ENCODE measurements at places on chromosomes 11 and 22. TPM values are rescaled to one million over a fixed set of nuclear protein-coding genes. Genes with fewer than 3 reads are reported as not detected.

DNA sequence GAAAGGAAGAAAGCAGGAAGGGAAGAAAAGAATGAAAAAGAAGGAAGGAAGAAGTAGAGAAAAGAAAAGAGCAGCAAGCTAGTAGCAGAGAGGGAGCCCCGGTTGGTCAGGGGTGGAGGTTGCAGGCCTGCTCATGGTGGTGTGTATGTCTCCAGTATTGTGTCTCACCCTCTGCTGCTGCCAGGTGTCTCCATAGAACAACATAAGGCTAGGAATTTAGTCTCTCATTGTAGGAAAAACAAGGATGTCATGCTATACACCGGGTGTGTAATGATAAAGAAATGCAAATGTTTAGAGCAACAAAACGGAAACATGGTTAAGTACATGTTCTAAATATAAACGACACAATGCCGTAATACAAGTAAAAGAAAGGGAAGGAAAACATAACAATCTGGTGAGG lies 342.5 kb downstream of the NTM start:
- no peak overlapping the region for H3K27ac ChIP-seq
- no peaks in the 10 kb centered on the region for H3K4me1 ChIP-seq
- H3K27me3 ChIP-seq = peaks cover 4% of the 10 kb centered on the region
- DNase-seq = no peak
- H3K36me3 ChIP-seq = no peaks in the 10 kb centered on the region
- H3K4me3 ChIP-seq = no peak overlapping the region

- H3K27ac ChIP-seq = peak overlapping the region; percentile 65
- peak; percentile 80 for DNase-seq
- H3K27me3 ChIP-seq = no peaks in the 10 kb centered on the region
- H3K4me3 ChIP-seq = peak overlapping the region; percentile 47
These were observed 18.0 kb downstream of the CREB3L1 start for GRCh38 chr11:46295312-46296058.

GRCh38 chr11:65869643-65870306 lies 2.8 kb downstream of the EFEMP2 start:
- H3K4me3 ChIP-seq = no peak overlapping the region
- no peaks in the 10 kb centered on the region for H3K36me3 ChIP-seq
- H3K27ac ChIP-seq = no peak overlapping the region
- H3K27me3 ChIP-seq = no peaks in the 10 kb centered on the region
- no peaks in the 10 kb centered on the region for H3K4me1 ChIP-seq

SMIM35 gene
- not detected for total RNA-seq

DNA sequence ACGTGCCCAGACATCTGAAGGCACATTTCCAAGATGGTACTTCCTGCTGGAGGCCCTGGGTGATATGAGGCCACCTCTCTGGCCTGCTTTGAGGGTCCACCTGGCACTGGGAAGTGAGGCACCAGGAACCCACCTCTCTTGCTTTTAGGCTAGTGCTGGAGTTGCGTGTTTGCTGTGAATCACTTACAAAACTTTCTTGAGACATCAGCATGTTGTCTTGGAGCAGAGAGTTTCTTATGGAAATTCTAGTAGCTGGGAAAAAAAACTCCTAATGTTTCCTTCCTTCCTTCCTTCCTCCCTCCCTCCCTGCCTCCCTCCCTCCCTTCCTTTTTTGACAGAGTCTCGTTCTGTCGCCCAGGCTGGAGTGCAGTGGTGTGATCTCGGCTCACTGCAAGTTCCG lies 341.3 kb downstream of the MIAT start:
- no peaks in the 10 kb centered on the region for H3K4me1 ChIP-seq
- H3K27ac ChIP-seq = no peak overlapping the region
- H3K36me3 ChIP-seq = no peaks in the 10 kb centered on the region
- no peaks in the 10 kb centered on the region for H3K27me3 ChIP-seq

DNA sequence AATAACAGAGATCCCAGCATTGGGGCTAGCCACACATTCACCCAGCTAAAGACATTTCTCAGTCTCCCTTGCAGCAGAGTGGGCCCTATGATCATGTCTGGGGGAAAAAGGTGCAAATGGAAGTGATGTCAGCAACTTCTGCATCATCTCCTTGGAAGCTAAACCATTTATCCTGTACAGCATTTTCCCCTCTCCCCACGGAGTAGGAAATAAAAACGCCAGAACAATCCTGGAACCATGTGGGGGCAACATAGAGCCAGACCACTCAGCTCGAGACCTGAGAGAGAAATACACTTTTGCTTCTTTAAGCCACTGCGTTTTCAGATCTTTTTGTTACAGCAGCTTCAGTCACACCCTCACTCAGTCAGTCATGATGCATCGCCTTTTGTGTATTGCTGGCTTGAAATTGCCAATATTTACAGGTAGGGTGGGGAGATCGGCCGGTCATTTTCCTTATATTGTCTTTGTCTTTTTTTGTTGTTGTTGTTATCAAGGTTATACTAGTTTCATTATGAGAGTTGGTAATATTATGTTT lies 9.1 kb upstream of the RAC2 start:
- no peak for DNase-seq
- no peaks in the 10 kb centered on the region for H3K27me3 ChIP-seq
- no peak overlapping the region for H3K27ac ChIP-seq
- H3K4me3 ChIP-seq = no peak overlapping the region
- H3K4me1 ChIP-seq = no peaks in the 10 kb centered on the region

DNA sequence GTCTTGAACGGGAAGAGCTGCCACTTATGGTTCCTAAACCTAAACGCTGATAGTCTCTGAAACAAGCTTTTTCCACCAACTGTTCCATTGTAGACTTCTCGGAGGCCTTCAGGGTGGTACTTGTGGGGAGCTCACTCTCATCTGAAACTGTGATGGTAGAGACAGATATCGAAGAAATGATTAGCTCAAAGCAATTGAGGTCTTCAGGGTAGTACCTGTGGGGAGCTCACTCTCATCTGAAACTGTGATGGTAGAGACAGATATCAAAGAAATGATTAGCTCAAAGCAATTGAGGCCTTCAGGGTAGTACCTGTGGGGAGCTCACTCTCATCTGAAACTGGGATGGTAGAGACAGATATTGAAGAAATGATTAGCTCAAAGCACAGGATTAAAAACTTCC lies 175.7 kb downstream of the SWAP70 start:
- no peaks in the 10 kb centered on the region for H3K27me3 ChIP-seq
- H3K4me3 ChIP-seq = no peak overlapping the region
- peak overlapping the region; percentile 55 for H3K27ac ChIP-seq

HOATZ gene
- not detected for total RNA-seq

DNA sequence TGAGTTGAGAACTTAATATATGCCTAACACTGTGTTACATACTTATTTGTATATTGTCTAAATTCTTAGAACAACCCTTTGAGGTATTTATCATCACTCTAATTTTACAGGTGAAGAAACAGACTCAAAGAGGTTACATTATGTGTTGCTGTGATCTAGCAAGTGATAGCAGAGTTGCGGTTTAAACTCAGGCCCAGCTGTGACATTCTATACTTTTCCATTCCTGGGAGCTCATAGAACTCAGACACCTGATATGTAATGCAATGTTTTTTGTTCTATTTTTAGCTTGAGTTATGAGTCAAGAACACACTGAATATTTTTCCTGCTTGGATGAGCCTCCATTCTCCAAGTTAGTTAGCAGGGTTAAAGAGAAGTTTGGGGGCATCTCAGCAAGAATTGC lies 449.7 kb upstream of the DDI1 start:
- H3K27me3 ChIP-seq = no peaks in the 10 kb centered on the region
- no peak for DNase-seq
- no peak overlapping the region for H3K27ac ChIP-seq
- no peak overlapping the region for H3K4me3 ChIP-seq

GRCh38 chr11:44548032-44548695 lies 17.3 kb upstream of the CD82 start:
- DNase-seq = no peak
- H3K4me1 ChIP-seq = no peaks in the 10 kb centered on the region
- H3K36me3 ChIP-seq = no peaks in the 10 kb centered on the region
- H3K27ac ChIP-seq = no peak overlapping the region

DNA sequence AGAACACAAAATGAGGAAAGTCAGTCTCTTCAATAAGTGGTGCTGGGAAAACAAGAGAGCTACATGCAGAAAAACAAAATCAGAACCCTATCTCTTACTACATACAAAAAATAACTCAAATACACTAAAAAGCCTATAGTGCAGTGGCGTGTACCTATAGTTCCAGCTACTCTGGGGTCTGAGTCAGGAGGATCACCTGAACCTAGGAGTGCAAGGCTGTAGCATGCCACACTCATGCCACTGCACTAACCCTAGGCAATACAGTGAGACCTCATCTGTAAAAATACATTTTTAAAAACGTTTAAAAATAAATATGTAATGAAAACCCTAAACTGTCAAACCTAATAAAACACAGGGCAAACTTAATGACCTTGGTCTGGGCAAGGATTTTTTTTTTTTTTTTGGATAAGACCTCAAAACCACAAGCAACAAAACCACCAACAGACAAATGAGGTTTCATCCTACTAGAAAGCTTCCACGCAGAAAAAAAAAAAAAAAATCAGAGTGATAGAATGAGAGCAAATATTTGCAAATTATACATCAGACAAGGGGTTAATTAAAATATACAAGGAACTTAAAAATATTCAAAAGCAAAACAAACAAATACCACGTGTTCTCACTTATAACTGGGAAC lies 35.2 kb downstream of the XKR3 start:
- H3K4me1 ChIP-seq = no peaks in the 10 kb centered on the region
- no peak overlapping the region for H3K4me3 ChIP-seq
- DNase-seq = no peak
- H3K36me3 ChIP-seq = no peaks in the 10 kb centered on the region
- no peak overlapping the region for H3K27ac ChIP-seq

DNA sequence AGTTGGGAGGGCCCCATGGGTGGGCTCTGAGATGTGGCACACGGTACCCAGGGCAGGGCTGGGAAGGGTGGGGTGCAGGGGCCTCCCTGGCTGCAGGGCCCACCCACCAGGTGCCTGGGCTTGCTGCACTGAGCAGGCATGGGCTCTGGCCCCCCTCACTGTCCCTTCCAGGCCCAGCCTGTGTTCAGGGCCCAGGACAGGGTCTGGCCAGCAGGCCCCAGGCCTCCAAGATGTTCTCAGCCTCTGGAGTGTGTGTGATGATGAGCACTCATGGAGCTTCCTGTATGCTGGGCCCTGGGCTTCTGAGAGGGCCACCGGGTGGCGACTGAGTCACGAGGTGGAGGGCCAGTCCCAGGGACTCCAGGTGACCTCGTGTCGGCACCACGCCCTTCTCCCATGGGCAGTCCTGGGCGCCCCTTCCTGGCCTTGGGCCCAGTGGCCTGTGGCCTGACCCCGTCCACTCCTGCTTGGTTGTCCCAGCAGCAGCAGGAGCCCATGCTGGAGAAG lies 55.9 kb upstream of the CCDC188 start:
- peak overlapping the region; percentile 44 for H3K4me3 ChIP-seq
- no peak for DNase-seq
- H3K4me1 ChIP-seq = peaks cover 27% of the 10 kb centered on the region
- H3K36me3 ChIP-seq = no peaks in the 10 kb centered on the region
- no peaks in the 10 kb centered on the region for H3K27me3 ChIP-seq
- H3K27ac ChIP-seq = peak overlapping the region; percentile 56

All from uterus (tissue), 4 donors.